ENCODE measurements at places on chromosomes 7 and 10. TPM values are rescaled to one million over a fixed set of nuclear protein-coding genes. Genes with fewer than 3 reads are reported as not detected.

Gene TMEM184A
- total RNA-seq, result 75.8 TPM

Gene MPP7
- 6.6 TPM for total RNA-seq

Gene TUBAL3
- total RNA-seq, result not detected

Gene CHCHD1
- total RNA-seq, result 39.2 TPM

Gene BTBD16
- not detected for total RNA-seq

Gene TDRD1
- not detected for total RNA-seq

Gene CALML5
- not detected for total RNA-seq

Gene TAS2R5
- total RNA-seq, result 3.6 TPM

Gene GRID2IP
- total RNA-seq, result 1.4 TPM

Gene OPALIN
- not detected for total RNA-seq

Gene OPN1SW
- not detected for total RNA-seq

Gene CH25H
- total RNA-seq, result 0.73 TPM

Gene RADIL
- 0.83 TPM for total RNA-seq

Gene WDFY4
- not detected for total RNA-seq

Gene EVX1
- not detected for total RNA-seq

Gene HOXA6
- total RNA-seq, result 12.4 TPM

Gene GOLGA7B
- total RNA-seq, result 1.0 TPM

Gene PGAM2
- not detected for total RNA-seq

Gene ZNF853
- total RNA-seq, result 10.1 TPM

Measured in Calu3 (cell line).